ENCODE measurements at places on chromosomes 5 and 9. TPM values are rescaled to one million over a fixed set of nuclear protein-coding genes. Genes with fewer than 3 reads are reported as not detected.

The SPATA31C1 gene
- total RNA-seq = not detected

DNA sequence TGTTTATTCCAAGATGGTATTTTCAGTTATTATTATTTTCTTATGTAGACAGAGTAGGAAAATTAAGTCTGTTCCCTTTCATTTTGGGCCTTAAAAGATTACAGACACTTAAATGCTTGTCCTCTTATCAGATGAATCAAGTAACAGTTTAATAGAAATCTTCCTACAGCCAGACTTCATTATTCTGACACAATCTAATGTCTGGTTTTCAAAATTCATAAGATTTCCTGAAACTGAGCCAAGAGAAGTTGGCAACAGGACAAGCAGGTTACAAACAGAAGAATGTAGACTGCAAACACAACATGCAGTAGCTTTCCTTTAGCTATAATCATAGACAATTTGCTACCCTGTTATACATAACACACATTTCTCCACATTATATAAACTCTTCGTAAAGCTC, 130.5 kb downstream of the FBXL17 start:
- DNase-seq = no peak

DNA sequence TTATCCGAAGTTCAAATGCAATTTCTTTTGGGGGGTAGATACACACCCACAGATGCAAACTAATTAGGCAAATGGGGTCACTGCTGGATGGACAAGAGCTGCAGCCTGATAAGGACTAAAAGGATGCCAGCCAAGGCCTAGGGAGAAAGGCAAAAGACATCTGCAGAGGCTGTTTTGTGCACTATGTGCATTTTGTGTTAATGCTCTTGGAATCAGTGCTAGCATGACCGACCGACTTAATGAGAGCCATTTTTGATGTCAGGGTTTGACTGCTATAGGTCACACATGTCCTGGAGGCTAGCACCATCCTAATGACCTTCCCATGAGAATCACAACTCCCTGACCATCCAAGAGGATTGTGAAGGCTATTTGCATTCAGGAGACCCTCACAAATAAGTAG, 34.6 kb downstream of the PLAC8L1 start:
- no peak for DNase-seq

DNA sequence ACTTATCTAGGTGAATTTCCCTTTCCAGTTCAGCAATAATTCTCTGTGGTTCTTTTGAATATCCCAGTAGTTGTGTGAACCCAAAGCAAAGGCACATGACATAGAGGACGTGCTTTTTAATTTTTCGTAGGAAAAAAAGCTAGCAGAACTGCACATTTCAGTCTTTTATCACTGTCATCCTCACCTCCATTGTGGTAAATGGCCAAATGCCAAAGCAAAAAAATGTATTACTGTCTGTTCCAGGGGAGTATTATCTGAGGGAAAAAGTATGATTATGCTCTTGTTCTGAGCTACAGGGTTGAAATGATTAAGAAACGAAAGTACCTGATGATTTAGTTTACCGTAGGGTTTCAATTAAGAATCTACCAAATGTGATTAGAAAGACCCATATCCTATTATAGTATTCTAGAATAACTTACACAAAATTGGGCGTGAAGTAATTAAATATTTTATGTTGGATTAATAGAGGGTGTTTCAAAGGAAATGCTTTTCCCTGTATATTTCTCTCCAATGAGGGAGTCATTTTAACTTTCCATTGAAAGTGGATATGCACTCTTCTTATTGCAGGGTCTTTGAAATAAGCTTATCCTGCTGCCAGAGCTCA, 62.7 kb downstream of the CAVIN4 start:
- DNase-seq = no peak

Measured in transverse colon (tissue), 4 donors.